Stimulated activated CD4-positive, alpha-beta T cell treated with anti-CD3 and anti-CD28 coated beads, Interleukin-12 subunit alpha, Interleukin-12 subunit beta, amount 100 ng/mL, for 4 hours (primary cell): ENCODE measurements at places on chromosomes 5 and 9.

DNA sequence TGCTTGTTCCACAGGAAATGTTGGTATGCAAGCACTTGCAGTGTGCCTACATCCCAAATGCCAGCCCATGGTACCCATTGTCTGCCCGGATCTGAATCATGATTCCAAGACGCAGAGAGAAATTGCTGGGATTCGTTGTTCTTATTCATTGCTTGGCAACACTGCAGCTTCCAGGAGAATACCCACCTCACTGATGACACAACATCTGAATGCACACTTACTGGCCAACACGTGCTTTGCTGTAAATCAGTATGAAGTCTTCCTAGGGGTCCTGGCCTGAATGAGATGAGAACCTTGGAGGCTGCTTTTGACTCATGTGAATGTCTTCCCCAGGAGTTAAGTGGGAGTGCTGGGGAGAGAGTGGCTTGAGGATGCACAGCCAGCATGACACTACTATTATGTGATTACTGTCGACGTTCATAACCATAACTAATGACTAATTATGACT, 11.6 kb downstream of the SRD5A1 start:
- DNase-seq, result no peak

DNA sequence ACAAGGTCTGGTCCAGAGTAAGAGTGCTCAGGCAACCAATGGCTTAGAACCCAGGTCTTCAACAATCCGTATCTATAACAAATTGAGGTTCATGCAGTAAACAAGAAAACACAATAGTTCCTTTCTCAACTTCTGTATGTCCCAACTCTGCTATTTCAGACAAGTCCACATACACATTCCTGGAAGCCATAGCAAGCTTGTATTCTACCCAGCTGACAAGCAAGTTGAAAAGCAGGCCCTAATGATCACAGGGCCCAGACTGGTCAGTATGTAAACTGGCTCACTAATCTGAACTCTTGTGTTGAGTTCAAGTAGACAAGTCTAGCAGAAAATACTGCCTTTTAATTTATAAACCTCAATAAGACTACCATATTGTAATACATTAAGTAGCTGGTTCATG, 26.9 kb downstream of the FNIP1 start:
- DNase-seq, result no peak

DNA sequence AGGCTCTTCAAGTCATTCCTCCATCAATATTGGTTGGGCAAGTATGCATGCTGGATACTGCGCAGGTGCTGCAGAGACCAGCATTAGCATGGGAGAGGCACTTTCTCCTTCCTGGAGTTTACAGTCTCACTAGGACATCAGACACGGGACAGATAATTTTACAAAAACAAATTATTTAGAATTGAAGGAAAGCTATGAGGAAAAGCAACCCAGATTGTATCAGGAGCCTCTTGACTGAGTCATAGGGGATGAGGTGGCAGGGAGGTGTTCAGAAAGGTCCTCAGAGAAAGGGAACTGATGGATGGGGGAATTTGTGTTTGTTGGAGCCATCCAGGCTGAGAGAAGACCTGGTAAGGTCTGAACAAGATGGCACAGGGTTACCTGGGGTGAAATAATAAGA, 24.5 kb upstream of the RAB14 start:
- DNase-seq, result no peak

GRCh38 chr5:154058055-154059038, 19.6 kb downstream of the MFAP3 start:
- no peak for DNase-seq

- no peak for DNase-seq
These were observed 439.2 kb upstream of the SMARCA2 start for GRCh38 chr9:1575939-1576338.

GRCh38 chr9:128011071-128011817, 30.5 kb upstream of the EEIG1 start:
- DNase-seq, result no peak

DNA sequence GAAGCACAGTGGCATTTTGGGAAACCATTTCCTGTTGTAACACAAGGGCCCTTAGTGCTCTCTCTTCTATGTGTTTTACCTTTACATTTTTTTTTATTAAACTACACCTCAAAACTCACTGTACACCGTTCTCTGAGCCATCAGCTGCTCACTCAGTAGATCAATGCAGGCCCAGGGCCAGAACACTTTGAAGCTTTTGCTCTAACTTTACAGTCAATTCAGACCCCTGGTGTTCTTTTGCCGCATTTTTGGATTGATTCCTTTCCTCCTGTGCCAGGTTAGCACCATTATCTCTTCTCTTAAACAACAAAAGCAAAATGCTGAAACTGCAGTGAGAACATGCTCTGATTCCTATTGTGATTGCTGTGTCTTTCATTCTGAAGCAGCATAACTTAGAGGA, 269.8 kb upstream of the RGMB start:
- DNase-seq, result no peak

- DNase-seq, result no peak
These were observed 379.5 kb downstream of the TMEM232 start for GRCh38 chr5:110346893-110347358.

GRCh38 chr5:116626272-116626723, 51.7 kb upstream of the SEMA6A start:
- DNase-seq, result no peak

DNA sequence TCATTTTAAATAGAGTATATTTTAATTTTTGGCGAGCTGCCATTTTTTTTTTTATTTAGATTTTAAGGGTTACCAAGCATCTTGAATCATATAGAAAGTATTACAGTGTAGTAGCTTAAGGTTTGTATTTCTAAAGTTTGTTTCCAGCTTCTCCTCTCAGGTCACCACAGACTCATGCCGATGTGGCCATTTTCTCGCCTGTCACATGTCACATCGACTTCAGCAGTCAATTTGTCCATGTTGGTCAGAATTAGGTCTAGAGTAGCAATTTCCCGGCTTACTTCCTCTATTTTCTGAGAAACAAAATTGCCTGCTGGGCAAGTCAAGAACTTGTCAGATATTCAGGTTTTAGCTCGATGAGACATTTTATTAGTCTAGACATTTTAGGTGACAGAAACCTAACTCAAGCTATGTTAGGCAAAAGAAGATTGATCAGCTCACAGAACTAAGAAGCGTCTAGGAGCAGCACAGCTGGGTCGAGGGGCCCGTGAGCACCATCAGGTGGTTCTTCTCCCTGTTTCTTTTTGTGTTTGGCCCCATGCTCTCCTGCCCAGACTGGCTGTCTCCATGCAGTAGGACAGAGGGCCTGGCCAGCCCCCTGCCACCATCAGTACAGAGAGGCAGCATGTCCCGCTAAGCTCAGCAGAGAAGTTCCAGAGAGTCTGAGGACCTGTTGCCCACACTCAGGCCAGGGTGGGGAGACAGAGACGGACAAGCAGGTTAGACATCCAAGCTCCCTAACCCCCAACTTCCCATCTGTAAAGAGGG, 48.4 kb upstream of the AFAP1L1 start:
- DNase-seq, result no peak

DNA sequence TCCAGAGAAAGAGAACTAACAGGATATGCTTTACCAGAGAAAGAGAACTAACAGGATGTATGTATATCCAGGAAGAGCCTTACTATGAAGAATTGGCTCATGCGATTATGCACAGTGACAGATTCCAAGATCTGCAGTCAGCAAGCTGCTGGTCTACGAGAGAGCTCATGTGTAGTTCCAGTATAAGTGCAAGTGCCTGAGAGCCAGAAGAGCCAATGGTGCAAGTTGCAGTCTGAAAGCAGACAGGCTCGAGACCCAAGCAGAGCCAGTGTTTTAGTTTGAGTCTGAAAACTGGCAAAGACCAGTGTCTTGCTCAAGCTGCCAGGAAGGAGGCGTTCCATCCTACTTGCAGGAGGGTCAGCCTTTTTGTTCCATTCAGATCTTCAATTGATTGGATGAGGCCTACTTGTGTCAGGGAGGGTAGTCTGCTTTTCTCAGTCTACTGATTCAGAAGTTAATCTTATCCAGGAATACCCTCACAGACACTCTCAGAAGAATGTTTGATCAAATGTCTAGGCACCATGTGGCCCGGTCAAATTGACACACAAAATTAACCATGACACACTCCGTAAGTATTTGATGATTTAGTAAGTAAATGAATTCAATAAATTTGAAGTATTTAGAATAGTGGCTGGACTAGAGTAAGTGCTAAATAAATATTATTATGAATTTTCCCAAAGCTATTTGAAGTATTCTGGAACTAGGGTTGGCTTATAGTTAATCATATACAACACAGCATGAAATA, 372.1 kb upstream of the SGCD start:
- no peak for DNase-seq

DNA sequence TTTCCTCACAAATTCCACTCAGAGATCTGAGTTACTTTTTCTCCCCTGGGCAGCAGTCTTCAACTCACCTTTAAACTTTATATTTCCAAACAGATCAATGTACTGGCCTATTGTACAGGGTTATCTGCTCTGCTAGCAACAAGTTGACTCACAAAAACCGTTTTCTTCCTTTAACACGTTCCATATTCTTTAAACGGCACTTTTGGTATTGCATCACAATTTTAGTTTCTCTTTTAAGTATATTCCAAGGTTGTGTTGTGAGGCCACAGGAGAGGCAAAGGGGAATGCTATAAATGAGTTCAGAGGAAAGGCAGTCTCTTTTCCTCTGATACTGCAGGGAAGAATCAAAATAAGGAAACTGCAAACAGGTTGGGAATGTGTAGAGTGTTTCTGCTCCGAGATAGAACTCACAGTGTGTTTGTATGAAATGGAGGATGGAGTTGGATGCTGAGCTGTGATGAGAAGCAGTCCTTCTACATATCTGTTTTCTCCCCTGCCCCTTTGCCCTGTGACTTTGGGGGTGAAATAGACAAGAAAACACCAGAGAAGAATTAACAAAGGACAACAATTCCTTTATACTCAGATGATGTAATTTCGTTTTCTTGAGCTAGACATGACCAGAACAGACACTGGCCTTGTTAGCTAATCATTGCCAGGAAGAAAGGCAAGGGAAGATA, 9.9 kb upstream of the ALDOB start:
- no peak for DNase-seq

GRCh38 chr5:179802950-179803562, 3.6 kb downstream of the MGAT4B start:
- DNase-seq, result no peak

DNA sequence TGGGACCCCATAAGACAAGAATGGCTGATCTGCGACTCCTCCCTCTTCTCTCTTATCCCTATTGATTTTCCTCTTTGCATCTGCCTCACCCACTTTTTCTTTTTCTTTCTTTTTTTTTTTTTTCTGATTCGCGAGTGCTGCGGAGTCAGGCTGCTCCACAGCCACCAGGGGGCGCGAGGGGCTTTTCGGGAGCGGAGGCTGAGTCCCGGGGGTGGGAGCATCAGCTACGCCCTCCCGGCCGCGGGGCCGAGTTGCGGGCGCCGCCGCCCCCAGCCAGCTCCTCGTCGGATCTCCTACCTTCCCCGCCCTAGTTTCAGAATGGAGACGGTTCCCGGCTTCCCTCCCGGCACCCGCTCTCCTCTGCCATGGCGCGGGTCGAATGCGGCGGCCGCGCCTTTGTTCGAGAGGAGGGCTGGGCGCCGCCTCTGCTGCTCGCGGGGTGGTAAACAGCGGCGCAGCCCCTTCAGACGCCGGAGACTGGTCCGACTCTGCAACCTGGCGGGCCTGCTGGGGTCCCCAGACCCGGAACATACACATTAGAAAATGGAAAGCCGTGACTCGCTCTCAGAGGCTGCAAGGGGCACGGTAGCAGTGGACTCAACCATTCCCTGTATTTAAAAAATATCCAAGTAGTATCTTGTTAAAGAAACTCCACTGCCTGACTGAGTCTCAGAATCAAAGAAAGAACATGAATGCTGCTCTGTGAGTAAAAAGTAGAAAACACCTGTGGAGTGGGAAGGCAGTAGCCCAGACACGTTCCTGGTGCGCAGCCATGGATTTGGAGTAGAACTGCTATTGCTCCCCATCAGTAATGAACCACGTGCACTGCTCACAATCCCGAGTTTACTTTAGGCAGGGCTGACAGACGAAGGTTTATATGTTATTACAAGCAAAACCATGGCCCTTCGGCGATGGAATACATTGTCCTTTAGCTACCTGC, 55.7 kb downstream of the DPYSL3 start:
- peak; percentile 66 for DNase-seq

- no peak for DNase-seq
These were observed 3.6 kb upstream of the CPEB4 start for GRCh38 chr5:173884402-173885053.

DNA sequence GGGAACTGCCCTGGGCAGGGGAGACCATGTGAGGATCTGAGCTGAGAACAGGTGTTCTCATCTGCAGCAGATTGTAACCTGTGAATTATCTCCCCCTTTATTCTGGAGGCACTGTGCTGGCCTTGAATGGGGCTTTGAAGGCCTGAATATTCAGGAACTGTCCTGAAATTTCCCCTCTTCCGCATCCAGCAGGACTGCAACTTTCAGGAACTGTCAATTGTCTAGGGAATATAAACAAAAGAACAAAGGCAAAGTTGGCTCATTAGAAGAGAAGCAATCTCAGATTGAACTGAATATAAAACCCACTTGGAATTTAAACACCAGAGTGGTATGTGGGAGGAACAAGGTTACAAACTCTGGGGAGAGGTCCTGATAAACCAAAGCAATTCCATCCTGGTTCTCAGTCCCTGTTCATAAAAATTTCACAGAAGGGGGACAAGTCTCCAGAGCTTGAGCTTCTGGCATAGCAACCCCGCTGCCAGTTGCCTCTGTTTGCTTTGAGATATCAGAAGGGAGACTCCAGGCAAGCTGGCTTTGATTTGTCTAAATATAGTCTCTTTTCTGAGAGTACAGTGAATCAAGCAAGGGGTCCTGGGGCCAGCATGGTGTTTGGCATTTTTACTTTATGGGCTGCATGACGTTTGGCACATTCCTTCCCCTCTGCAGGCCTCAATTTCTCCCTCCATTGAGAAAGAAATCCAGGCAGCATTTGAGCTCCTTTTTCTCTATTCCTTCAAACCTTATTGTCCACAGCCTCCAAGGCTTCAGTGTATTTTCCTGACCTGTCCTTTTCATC, 47.5 kb downstream of the ADRB2 start:
- no peak for DNase-seq

- no peak for DNase-seq
These were observed 4.7 kb upstream of the TMEM210 start for GRCh38 chr9:137176302-137177182.

- peak; percentile 25 for DNase-seq
These were observed 5.1 kb downstream of the GLRX start for GRCh38 chr5:95817430-95817829.

DNA sequence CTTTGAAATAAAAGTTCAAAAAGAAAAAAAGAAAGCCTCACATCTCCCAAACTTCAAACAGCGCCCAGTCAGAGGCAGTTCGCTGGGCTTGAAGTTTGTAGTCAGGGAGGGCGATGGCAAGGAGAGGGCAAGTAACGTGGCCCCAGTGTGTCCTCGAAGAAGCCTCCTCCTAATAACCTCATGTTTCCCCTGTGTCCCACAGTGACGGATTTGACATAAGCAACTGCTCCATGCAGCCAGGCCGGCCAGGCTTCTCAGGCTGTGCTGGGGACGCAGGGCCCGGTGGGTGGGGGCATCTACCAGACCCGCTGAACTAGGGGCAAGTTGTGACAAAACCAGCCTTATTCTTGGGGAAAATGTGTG, 172.2 kb downstream of the ERCC6L2 start:
- no peak for DNase-seq

- no peak for DNase-seq
These were observed 26.5 kb downstream of the CDKN2A start for GRCh38 chr9:21967702-21968101.

GRCh38 chr5:407801-408268, 35.1 kb upstream of the EXOC3 start:
- DNase-seq, result no peak
